ENCODE measurements at places on chromosomes 5 and 9.
A peak's percentile ranks its signal among the peaks of the same experiment; 100 is the strongest.

DNA sequence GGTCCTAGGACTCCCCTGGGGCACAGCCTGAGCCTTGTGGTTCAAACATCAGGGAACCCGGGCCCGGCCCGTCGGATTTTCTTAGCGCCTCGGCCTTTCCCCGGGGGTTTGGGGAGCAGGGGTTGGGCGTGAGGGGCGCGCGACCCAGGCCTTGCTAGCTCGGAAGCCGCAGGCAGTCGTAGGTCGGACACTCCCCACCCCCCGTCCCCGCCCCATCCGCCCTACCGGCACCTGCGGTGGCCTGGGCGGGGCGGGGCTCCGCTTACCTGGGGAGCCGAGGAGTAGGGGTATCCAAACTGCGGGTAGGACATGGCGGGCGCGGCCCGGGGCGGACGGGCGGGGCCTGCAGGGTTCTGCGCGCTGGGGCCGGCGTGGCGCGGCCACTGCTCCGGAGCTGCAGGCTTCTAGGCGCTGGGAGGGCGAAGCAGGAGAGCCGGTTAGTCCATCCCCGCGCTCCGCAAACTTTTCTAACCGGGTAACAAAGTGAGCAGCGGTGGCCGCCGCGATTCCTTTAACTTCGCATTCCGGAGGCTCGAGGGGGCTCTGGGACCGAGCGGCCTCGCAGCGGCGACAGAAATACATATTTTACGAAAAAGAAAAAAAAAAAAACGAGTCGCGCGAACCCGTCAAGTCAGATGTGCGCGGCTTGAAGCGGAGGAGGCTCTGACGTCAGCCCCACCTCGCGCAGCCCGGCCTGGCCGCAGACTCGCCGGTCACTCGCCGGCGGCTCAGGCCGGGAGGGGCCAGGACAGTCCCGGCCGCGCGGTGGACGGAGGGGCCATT lies at the start of gene IRX4:
TSS of gene IRX4 (minus strand) at position 589 of the 783 bp plus-strand sequence. CDS start at position 311, 278 bp downstream.
- DNase-seq, result no peak

DNA sequence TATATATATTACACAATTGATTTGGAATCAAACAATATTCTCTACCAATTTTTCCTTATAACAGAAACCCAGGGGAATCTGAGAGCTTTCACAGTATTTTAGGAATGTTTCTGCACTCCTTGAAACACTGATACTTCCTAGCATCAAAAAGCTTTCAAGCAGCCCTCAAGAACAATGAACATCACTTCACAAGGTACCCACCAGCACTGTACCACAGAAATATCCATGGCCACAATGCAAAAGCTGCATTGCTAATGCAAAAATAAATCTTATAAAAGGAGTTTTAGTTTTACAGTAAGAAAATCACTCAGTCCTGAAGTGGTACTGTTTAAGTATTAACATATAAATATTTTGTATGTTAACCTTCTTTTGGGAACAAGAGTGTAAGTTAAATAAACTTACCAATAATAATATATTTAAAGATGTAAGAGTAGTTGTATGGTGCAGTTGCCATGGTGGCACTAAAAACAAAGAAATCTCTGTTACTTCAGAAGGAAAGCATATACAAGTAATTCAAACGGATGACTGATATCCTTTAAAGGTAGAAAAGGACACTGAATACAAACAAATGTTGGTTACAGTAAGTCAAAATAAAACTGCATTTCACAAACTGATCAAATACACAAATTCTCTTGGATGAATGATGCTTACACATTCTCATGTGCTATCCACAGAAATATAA lies 8.6 kb downstream of the RAB14 start:
- no peak for DNase-seq

GRCh38 chr5:62494772-62495171 lies 82.2 kb downstream of the IPO11 start:
- DNase-seq, result no peak

DNA sequence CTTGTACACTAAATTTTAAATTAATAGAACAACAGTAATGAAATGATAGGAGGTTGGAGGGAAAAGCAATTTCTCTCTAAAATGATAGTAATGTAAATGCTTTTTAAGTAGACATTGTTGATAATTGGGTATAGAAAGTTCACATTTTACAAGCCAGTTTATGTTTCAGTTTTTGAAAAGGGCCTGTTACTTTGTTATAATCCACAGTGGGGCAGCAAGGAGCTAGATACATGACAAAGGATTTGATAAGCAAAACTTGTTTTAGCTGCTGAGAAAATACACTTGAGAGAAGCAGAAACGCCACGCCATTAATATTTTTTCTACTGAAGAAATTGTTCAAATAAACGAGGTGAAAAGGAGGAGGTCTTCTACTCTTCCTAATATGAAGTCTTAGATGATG lies 30.2 kb downstream of the SREK1 start:
- DNase-seq, result no peak

- DNase-seq, result no peak
Observed at GRCh38 chr5:54080831-54081230, 229.5 kb downstream of the ARL15 start.

DNA sequence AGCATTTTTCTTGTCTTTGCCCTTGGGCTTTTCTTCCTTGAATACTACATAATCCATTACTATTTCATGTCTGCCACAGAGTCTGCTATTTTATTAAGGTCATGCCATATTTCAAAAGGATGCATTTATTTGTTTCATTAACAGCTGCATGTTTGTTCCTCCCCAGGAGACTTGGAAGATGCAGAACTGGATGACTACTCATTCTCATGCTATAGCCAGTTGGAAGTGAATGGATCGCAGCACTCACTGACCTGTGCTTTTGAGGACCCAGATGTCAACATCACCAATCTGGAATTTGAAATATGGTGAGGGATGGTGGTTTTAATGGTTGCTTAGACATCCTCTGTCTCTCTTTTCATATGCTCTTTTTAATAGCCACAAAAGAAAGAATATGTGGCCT lies 4.0 kb downstream of the IL7R start:
- DNase-seq, result no peak

GRCh38 chr9:81213456-81213855 lies 475.9 kb downstream of the TLE1 start:
- DNase-seq, result no peak

DNA sequence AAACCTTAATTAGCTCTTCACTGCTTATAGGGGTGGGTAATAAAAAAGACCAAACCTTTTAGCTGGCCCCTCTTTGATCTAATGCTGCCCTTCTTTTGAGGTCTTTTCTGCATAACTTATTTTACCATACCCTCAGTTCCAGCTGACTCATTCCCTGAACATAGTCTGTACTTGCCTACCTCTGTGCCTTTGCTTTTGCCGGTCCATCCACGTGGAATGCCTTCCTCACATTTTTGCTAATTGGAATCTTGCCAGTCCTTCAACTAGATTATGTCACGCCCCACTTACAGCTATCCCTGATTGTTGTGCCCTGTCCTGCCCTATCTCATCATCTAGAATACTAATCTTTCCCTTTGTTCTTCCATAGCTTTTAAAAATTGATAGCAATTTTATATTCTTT lies 44.2 kb downstream of the FAF2 start:
- no peak for DNase-seq

DNA sequence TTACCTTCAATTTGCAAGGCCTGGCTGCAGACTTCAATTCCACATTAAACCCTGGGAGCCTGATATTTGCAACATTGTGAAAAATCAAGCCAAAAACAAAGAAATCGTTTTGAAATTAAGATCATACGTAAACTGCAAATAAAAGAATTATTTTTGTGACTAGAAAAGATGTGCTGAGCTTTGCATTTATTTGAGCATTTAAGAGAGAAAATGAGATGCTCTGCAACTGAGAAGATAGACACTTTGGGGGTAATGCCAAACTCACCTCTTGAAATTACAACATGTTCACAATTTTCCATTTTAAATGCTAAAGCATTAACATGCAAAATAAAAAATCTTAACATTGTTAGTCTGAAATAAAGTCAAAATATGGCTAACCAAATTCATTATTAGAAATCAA lies 46.6 kb downstream of the CSNK1A1 start:
- DNase-seq, result no peak

GRCh38 chr5:123156577-123157296 lies 67.7 kb downstream of the PRDM6 start:
- no peak for DNase-seq

- DNase-seq, result no peak
Observed at GRCh38 chr5:142815469-142815868, 45.3 kb downstream of the ARHGAP26 start.

DNA sequence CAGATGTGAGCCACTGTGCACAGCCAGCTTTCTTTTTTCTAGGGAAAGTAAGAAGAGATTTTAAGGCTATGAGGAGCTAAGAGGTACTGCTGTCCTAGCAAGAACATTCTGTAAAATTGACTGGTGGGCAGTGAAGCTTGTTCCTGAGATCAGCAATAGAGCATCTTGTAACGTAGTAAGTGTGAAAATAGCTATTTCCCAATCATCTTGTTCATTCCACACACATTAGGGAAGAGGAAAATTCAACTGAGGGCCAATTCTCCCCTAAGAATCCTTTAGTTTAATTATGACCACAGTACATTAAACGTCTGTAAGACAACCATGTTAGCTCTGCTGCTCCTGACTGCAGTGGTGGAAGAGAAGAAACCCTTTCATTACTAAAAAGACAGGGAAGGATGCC lies 246.2 kb downstream of the EFNA5 start:
- no peak for DNase-seq

GRCh38 chr5:14411216-14411615 lies 170.4 kb upstream of the OTULINL start:
- DNase-seq, result no peak

DNA sequence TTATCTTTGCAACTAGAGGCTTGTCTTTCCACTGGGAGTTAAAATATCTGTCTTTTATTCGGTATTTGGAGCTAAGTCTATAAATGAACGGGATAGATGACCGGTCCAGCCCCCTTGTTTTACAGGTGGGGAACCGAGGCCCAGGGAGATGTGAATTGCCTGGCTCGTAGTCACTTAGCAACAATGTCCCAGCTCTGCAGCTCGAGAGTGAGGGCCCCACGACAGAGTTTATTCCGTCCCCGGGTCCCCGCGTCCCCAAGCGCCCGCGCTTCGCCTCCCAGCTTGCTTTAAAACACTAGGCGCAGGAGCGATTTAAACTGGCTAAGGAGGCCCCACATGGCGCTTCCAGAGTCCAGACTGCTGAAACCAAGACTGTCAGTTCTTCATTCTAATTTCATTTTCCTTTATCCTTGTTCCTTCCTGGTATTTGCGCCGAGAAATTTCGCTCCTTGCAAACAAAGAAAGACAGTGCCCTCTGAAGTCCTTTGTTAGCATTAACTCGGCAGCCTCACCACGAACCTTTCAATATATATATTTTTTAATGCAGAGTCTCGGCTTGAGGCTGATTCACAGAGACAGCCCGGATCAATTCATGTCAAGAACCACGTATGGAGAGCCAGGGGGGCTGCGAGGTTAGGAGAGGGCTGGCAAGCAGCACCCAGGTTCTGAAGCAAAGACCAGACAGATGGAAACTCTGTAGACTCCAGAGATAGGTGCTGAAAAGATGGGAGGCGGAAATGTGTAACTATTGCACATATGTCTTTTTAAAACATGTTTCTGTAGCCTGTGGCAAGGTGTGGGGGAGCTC lies 1.4 kb upstream of the ENC1 start:
- DNase-seq, result no peak

DNA sequence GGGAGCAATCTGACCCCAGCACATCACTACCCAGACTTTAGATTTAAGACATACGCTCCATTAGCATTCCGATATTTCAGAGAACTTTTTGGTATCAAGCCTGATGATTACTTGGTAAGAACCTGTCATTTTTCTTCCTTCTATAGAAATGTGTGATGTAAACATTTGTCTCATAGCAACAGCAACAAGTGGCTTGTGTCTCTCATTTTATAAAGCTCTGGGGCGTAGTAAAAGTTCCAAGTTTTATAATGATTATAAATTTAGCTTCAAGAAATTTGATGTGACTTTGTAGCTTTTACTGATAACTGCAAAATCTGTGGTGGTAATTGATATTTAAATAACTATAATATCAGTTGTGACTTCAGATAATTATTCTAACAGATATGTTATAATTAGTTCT lies 137.2 kb downstream of the PRKACG start:
- no peak for DNase-seq

- DNase-seq, result no peak
Observed at GRCh38 chr5:138720840-138721239, 32.4 kb upstream of the CTNNA1 start.

DNA sequence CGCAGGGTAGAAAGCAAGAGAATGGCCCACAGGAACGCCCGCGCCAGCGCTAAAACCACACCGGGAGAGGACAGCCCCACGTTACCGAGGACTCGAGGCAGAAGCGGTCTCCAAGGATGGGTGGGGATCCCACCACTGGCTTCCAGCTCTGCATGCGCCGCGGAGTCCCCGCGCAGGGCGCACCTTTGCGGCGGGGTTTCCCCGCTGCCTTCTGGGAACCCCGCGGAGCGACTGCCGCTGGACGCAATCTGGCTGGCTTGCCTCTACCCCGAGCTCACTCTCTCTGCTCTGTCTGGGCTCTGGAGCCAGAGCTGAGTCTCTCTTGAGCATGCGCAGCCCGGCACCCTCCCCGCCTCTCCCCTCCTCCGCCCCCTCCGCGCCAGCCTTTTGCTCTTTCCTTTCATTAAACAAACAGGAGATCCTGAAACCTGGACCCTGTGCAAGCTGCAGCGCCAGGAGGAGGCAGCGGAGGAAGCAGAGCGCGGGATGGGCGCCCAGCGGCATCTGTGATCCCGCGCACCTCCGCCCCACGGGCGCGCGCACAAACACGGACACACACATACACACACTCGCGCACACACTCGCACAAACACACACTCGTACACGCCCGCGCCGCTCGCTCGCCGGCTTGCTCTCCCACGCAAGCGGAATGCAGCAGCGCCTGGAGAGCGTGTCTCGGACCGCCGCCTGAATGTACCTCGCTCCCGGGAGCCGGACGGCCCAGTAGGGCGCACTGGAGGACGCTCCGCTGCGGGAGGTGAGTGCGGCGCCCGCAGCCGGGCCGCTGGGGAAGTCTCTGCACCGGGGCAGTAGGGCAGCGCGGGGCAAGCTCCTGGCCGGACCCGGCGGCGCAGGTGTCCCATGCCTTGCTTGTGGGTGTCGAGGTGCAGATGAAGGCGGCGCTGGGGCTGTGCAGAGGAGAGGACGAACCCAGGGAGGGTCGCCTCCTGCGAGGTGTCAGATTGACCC lies at the start of gene PLPPR1:
TSS of gene PLPPR1 (plus strand) at position 382 of the 969 bp plus-strand sequence.
- DNase-seq, result peak; percentile 91

- DNase-seq, result no peak
Observed at GRCh38 chr9:114606068-114606467, 5.0 kb upstream of the TMEM268 start.

DNA sequence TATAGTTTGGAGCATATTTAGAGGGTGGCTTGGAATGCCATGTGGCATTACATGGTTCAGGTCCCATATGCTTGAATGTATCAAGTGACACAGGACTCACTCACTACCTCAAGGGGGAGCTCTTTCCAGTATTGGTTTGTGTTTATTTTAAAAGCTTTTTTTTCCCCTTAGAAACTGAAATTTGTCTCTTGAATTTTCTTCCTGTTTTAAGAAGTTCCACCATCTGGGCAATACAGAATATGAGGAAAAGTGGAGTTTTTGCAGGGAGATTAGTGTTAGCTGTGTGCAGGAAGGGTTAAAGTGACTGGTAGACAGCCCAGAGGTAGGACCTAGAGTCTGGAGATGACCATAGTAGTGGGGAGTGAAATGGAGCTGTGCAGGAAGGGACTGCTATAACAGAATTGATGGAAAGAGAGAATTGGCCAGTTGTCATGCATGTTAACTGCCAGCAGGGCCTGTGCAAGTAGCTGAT lies 36.6 kb downstream of the CTNNA1 start:
- DNase-seq, result no peak

GRCh38 chr5:143101121-143101520 lies 302.4 kb downstream of the NR3C1 start:
- no peak for DNase-seq

GRCh38 chr5:181052672-181053487 lies 12.8 kb downstream of the BTNL9 start:
- DNase-seq, result no peak

GRCh38 chr5:163005949-163006348 lies 431.4 kb upstream of the CCNG1 start:
- no peak for DNase-seq

Measured in hypothalamus (tissue), 51 donors.